Activated CD4-positive, alpha-beta T cell treated with anti-CD3 and anti-CD28 coated beads, Interleukin-2, amount 50 U/mL, for 16 hours (primary cell): ENCODE measurements at places on chromosomes 3 and 15.

GRCh38 chr3:76349715-76350480 is 564.5 kb upstream of the ZNF717 start:
- DNase-seq, result no peak

DNA sequence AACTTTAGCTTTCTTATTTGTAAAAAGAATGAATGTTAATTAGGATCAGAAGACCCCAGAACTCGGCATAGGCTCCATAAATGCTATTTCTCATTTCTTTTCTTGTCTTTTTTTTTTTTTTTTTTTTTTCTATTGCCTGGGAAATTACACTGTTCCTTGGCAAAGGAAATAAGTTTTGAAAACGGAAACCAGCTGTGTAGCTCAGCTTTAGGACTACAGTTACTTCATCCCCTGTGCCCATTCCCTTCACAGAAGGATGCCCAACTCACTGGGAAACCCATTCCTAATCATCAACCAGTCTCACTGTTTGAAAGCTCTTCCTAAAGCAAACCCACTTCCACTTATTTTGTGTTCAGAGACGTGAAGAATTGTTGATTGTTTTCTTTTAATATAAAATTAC is 254.0 kb upstream of the IL12A start:
- DNase-seq, result no peak

GRCh38 chr3:126344380-126345041 is 12.7 kb downstream of the KLF15 start:
- no peak for DNase-seq

DNA sequence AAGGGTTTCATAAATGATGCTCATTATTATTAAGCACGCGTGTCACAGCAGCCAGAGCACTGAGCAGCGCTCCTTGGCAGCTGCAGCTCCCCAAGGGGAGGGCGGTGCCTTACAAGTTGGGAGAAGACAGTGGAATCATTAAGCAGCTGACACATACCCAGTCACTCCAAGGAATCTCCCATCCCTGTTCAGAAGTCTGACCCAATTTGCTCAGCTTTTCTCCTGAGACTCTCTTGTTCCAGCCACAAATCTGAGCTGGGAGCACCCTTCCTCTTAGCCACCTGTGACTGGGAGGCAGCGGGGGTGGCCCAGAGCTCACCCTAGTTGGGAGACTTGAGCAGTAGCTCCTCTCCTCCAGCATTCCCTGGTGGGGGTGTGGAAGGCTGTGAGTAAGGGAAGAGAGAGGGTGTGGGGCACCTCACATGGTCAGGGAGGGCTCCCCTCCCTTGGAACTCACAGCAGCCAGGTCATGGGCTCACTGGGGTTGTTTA is 64.3 kb downstream of the DUT start:
- DNase-seq, result no peak

DNA sequence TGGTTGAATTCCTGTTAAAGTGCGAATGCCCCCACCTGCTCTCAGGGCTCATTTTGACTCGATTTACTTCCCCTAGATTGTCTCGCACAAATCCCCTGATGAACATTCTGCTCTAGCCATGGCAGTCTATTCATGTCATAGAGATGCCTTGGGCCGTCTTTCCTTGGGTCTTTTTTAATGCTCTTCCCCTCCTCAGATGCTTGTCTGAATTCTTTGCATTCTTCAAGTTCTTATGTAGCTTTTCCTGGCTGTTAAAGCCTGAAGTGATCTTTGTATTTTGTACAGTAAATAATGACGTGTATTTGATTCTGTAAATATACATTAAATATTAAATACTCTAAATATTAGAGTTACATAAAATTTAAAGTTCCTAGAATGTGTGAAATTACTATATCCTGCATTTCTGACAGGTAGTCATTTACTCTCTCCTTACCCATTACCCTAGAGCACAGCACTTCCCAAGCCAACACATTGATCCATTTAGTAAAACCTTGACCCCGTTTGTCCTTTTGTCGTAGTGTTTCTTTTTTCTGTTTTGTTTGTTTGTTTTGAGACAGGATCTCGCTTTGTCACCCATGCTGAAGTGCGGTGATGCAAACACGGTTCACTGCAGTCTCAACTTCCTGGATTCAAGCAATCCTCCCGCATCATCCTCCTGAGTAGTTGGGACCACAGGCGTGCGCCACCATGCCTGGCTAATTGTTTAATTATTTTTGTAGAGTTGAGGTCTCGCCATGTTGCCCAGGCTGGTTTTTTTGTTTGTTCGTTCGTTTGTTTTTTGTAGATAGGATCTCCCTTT is 47.9 kb downstream of the YEATS2 start:
- no peak for DNase-seq
